HS-5 (cell line): ENCODE measurements at places on chromosomes 3 and 15.

GRCh38 chr3:129500334-129500658 lies 28.1 kb upstream of the RHO start:
- no peak for DNase-seq

- DNase-seq, result no peak
Observed at GRCh38 chr3:89098964-89099585, 8.3 kb upstream of the EPHA3 start.

DNA sequence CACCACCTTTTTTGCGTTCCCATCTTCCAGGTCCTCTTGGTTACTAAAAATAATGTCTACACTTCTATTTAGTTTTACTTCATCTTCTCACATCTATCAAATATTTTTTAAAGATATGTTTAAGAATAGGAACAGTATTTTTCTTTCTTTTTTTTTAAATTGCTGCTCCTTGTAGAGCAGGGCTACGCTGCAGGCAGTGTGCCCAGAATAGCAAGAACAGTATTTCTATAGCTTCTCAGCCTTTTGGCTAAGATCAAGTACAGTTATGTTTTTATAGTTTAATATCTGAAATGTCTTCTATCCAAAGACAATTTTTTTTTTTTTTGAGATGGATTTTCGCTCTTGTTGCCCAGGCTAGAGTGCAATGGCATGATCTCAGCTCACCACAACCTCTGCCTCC lies 73.0 kb downstream of the MYO9A start:
- DNase-seq, result no peak

- DNase-seq, result no peak
Observed at GRCh38 chr15:66938114-66938830, 127.1 kb upstream of the SMAD3 start.

- DNase-seq, result no peak
Observed at GRCh38 chr15:77631745-77632533, 773 bp downstream of the LINGO1 start.

DNA sequence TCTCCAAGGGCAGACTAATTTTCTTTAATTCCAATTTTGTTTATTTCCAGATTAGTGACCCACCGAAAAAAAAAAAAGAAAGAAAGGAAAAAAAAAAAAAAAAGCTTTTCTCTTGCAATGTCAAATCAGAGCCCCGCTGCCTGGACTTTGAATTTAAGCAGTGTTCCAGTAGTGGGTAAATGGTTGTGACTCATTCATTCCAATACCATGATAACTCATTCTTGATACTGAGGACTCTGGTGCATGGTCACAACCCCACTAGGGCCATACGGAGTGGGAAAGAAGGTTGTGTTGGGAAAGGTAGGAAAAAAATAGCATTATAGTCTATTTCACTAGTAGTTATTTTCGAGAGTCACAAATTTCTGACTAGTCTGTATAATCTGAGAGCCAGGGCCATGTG lies 59.1 kb upstream of the COL8A1 start:
- DNase-seq, result peak; percentile 73

- no peak for DNase-seq
Observed at GRCh38 chr3:121718205-121718846, 31.2 kb downstream of the GOLGB1 start.
